NCI-H1417 treated with DMSO at 0.1 percent for 48 hours (cell line): ENCODE measurements at places on chromosomes 12 and 14.

DNA sequence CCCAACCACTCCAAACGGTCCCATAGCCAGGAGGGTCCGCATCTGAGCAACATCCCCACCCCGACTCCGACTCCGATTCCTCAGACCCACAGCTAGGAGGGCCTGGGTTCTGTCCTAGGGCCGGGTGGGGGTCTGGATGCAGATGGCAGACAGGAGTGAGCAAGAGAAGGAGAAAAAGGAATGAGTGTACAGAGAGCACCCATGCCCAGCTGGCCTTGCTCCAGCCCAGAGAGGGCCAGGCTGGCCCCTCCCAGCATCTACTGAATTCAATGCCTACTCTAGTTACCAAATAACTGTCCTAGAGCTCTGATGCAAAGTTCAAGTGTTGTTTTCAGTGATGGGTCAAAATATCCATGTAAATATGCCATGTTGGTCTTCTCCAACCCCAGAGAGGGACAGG, 40.8 kb downstream of the VDR start:
- no peak for DNase-seq

DNA sequence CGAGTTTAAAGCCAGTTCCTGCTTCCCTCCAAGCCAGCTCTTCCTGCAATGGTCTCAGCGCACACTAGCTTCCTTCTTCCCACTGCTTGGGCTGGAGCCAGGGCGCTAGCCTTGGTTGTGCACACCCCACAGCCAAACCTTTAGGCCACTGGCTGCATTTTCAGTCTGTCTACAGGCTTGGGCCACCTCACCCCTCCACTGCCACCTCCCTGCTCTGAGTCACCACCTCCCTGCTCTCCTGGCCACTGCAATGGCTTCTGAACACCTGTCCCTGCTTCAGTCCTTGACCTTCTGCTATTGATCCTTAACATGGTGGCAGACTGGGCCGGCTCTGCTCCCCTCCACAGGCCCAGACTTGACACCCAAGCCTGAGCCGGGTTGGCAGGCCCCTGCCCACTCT, 151.1 kb downstream of the RBM19 start:
- no peak for DNase-seq

DNA sequence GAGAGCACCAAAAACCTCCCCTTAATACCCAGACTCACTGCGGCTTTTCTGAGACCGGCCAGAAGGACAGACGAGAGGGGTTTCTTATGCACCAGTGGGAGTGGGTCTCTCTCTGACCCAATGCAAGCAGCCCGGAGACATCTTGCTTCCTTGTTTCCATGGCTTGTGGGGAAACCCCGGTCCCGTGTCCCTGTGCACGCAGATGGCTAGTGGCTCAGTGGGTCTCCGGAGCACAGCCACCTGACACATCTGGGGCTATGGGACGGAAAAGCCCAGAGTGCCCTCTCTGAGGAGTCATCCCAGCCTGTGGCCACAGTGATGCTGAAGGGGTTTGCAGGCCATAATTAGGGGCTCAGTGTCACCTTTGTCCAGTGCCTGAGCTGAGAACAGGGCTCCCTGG, 197.6 kb downstream of the PHETA1 start:
- DNase-seq, result no peak

GRCh38 chr12:109020796-109021380, at the start of gene SVOP:
Gene SVOP (minus strand): TSS chr12:109021068. CDS start chr12:109020868, 200 bp downstream.
- DNase-seq, result peak; percentile 60

DNA sequence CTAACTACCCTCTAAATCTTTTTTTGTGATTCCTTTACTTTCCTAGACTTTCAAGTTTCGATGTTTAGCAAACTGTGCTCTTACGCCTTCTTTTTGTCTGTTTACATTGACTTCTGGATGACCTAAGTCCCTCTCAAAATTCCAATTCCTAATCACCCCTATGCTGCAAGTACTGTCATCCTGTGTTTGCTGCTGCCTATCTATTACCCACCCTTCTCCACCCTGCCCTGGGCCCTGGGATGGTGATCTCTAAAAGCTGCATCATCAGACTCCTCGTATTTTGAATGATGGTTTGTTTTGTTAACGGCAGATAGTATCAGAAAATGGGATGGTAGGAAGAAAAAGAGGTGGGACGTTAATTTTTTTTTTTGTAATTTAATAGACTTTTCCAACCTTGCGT, 272.1 kb downstream of the DIO2 start:
- DNase-seq, result no peak

DNA sequence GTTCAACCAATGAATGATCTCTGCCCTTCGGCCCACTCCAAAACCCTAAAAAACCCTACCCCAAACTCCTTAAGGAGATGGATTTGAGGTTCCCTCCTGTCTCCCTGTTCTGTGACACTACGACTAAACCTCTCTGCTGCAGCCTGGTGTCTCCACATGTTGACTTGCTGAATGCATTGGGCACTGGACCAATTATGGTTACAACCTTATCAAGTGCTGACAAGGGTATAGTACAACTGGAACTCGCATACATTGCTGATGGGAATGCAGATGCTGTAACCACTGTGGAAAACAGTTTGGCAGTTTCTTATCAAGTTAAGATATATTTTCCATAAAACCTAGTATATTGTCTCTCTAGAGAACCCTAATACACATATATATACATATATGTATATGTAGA, 6.3 kb upstream of the DICER1 start:
- no peak for DNase-seq

- no peak for DNase-seq
Observed at GRCh38 chr12:84507956-84508850, 404.4 kb downstream of the SLC6A15 start.

DNA sequence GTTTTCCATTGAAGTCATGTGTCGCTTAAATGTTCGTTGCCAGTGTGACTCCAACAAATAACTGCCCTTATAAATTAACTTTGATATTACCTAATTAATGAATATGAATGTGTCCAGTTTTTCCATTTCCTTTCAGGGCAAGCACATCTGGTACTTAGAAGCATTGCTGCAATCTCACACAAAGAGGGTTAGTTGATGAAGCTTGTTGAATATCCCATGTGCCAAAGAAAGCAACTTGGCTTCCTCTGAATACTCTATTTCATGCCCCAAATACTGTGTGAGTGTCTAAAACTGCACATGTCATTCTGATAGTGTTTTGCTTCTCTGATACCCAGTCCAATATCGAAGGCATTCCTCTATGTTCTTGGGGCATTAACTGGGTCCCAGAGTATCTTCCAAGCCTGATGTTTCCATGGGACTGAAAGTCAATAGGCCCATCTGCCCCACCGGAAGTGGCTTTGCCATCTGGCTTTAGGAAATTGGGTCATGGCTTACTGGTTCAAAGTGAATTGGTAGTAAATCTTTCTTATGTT, 75.8 kb upstream of the CNTN1 start:
- no peak for DNase-seq

GRCh38 chr12:92143258-92143657, 2.4 kb downstream of the BTG1 start:
- DNase-seq, result no peak

DNA sequence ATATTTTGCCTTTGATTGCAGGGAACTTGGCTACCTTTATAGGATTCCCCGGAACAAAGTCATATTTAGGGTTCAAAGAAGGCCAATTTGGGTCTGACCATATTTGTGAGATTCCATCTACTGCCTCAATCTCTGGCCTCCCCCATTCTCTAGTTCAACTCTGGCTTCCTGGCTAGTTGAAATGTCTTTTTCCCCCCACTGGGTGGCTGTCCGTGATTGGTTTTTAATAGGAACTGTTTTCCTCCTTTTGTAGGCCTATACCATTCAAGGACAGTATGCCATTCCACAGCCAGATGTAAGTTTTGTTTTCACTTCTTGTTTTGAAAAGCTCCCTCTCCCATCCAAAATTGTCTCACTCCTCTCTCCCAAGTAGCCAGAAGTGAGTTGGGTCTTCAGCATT, 13.8 kb downstream of the PCBP2 start:
- DNase-seq, result no peak

GRCh38 chr12:93413064-93413463, 28.7 kb downstream of the UBE2N start:
- DNase-seq, result no peak

GRCh38 chr14:31828946-31829868, 247.9 kb upstream of the ARHGAP5 start:
- no peak for DNase-seq

GRCh38 chr12:24754690-24755638, 193.9 kb downstream of the BCAT1 start:
- no peak for DNase-seq

DNA sequence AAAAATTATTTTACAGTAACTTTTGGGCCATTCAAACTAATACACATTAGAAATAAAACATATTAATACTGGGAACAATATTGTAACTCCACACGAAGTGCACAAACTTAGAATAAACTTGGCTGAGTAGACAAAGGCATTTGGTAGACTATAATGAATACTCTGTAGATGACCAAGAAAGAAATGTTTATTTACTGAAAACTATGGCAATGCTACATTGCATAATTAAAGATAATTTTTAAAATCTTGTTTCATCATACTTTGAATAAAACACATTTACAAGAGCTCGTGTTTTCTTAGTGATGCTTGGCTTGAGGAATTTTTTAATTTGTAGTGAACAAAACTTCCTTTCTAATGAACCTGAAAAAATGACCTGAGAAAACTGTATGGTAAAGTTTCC, 21.3 kb downstream of the RERG start:
- no peak for DNase-seq

DNA sequence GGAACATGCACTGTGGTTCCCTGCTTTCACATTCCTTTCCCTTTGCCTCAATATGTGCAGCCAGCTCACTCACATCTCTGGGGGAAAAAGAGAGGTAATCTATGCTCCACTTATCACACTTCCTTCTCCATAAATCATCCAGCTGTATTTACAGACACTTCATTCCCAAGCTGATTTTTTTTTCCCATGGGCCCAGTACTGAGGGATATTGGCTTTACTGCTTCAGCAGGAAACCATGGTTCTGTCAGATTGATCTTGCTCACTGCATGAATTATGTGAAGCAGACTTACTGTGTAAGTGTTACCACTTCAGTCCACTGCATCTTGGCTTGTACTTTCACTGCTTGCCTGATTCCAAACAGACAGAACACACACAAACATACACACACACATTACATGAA, 555.6 kb downstream of the CCER1 start:
- DNase-seq, result no peak

DNA sequence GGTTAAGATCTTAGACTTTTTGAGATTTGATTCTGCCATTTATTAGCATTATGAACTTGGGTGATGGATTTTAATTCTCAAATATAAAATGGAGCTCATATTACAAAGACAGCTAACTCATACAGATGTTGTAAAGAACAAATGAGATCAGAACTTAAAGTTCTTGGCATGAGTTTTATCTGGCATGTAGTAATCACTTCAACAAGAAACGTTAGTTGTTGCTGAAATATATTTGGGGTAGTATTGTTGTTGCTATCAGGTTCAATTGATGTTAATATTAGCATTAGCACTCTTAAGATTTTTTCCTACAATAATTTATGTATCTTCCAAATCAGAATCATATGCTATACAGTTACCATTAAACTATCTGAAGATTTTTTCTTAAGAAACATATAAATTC, 71.0 kb downstream of the SLC6A15 start:
- DNase-seq, result no peak

GRCh38 chr12:123223241-123223668, 9.7 kb downstream of the MPHOSPH9 start:
- no peak for DNase-seq

- DNase-seq, result no peak
Observed at GRCh38 chr14:61726778-61727658, 31.7 kb downstream of the HIF1A start.

DNA sequence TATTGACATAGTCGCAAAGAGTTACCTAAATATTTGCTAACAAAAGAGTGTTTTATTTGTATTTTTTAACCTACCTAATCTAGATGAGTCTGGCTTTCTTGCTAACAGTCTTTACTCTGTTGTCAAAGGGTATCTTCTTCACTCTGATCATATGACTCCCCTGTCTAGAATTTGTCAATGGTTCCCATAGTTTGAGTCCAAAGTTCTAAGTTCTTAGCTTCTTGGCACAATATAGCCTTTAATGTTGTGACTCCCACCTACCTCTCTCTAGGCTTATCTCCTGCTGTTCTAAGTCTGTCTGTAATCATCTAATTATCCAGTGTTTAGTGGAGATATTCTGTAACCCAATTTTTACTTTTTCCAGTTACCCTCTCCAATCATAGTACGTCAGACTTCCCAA, 104.3 kb upstream of the PDE3A start:
- no peak for DNase-seq

- DNase-seq, result peak; percentile 46
Observed at GRCh38 chr12:10612984-10613348, 443 bp downstream of the MAGOHB start.

- DNase-seq, result no peak
Observed at GRCh38 chr12:114945351-114945750, 261.4 kb upstream of the TBX3 start.

DNA sequence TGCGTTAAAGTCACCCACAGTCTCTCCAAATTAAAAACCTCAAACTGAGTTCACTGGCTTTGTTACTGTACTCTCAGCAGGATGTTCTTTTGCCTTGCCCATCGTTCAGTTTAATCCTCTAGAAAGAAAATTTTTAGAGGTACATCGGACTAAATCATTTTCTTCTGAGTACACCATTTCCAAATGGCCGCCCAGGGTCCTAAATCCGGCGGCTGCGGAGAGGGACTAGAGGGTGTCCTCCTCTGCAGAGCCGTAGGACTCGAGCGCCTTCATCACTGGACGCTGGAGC, 1.4 kb downstream of the LIN7A start:
- DNase-seq, result no peak

GRCh38 chr12:47949441-47950341, 13.7 kb upstream of the TMEM106C start:
- DNase-seq, result no peak

GRCh38 chr12:108713471-108713870, 17.8 kb downstream of the CORO1C start:
- no peak for DNase-seq

DNA sequence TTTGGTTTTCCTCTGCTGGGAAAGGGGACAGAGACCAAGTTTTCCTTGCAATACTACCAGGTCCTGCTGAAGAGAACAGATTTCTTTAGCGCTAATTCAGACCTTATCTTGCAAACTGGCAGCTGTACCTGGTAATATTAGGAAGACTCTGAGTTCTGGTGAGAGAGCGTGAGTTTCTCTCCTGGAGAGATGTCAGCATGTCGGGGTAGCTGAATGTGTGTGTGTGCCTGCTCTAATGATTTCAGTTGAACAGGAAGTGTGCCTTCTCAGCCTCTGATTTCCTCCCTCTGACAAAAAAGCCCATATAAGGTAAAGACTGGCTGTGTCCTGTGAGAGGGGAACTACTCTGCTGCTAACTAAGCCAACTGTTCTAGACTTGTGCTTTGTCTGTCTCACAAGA, 10.3 kb upstream of the ERP27 start:
- no peak for DNase-seq

GRCh38 chr12:106412563-106412962, 55.0 kb downstream of the POLR3B start:
- no peak for DNase-seq

- no peak for DNase-seq
Observed at GRCh38 chr14:74620497-74620921, 8.5 kb upstream of the LTBP2 start.

GRCh38 chr12:121568971-121569751, 11.7 kb downstream of the KDM2B start:
- no peak for DNase-seq

GRCh38 chr14:77222546-77223225, 41.1 kb downstream of the TMEM63C start:
- DNase-seq, result no peak
